GM23248 (cell line): ENCODE measurements at places on chromosomes 6 and 20.

DNA sequence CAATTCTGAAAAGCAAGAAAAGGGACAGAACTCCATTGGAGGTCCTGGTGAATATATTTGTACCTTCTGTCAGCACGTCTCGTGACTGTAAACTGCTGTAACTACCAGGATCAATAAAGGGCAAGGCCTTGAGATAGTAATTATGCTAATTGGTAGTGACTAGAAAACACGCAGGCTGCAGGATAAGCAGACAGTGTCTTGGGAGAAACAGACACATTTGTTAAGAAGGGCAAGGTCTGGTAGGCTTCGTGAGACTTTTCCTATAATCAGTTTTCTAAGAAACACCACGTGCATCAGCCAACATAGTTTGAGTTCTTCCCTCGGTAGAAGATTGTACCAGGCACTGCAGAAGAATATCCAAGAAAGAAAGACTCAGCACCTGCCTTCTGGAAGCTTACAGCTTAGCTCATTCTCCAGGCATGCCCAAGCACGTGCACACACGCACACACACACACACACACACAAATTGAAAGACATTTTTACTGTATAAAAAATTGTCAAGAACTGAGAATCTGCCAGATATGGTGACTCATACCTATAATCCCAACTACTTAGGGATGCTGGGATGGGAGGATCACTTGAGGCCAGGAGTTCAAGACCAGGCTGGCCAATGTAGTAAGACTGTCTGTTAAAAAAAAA lies 167.0 kb upstream of the SASH1 start:
- peak; percentile 17 for DNase-seq

- peak; percentile 34 for DNase-seq
These were observed 38.7 kb upstream of the REV3L start for GRCh38 chr6:111521497-111522270.

- no peak for DNase-seq
These were observed 26.0 kb downstream of the MAS1 start for GRCh38 chr6:159916752-159917151.

DNA sequence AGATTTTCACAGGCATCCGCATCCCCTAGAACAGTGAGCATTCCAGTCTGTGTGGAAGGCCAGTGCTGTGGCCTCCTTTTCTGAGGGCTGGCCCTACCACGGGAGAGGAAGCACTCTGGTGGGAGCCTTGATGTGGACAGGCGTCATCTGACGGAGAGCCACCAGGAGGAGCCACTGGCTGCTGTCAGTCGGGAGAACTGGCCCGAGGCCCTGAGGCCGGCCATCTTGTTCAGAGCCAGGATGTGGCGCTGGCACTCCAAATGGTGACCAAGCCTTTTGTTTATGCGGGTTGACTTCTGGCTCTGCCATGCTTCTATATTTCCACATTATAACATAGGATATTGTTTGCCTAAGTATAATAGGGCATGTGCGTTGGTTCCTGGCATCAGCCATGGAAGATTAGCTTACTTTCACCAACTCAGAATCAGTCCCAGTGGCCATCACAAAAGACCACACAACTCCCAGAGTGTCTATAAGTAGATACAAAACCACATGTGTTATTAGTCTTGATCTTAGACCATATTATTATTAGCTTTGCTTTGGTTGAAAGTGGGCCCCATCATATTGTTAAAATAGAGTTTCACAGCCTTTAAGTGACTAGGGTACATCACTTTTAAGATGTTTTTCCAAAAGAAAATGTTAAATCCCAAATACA lies 273.9 kb upstream of the TAB2 start:
- DNase-seq = peak; percentile 42

- no peak for DNase-seq
These were observed 69.7 kb upstream of the NHSL1 start for GRCh38 chr6:138568997-138569396.

GRCh38 chr6:133644548-133644891 lies 244.4 kb upstream of the TCF21 start:
- no peak for DNase-seq

- peak; percentile 40 for DNase-seq
These were observed 161.7 kb downstream of the RIMS1 start for GRCh38 chr6:72048080-72048479.

GRCh38 chr20:55211481-55211880 lies 736.1 kb downstream of the DOK5 start:
- no peak for DNase-seq

GRCh38 chr6:165880686-165881085 lies 217.6 kb upstream of the PDE10A start:
- DNase-seq = peak; percentile 8

- DNase-seq = peak; percentile 91
These were observed 26.7 kb downstream of the SERPINB9 start for GRCh38 chr6:2876210-2877056.

DNA sequence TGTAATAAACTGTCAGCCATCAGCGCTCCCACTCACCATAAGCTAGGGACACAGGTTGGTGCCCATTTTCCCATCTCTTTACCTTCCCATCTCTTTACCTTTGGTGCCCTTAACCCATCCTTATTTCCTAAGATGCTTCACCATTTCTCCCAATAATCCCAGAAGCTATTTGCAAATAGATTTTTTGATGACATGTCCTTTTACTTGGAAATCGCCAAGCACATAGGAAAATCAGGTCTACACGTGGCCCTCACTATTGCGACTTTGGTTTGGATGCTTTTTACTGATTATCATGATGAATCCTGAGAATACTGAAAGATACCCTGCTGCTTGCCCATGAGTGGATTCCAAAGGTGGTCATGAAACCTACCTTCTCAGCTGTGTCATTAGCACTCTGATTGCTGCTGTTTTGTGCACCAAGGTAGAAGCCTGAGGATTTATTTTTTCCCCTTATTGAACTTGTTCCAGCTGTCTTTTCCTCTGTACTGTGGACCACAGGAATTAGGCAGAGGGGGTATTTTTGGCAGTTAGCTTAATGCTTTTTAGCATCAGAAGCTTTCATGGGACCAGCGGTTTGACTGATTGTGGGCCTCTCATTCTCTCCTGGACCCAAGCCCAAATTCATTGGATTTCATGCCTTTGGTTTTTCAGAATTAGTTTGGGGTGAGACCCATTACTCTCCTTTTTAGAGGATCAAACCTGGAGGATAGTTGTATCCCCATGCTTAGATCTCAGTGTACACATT lies 229.6 kb upstream of the RIN2 start:
- no peak for DNase-seq

GRCh38 chr6:110319843-110320242 lies 38.3 kb downstream of the METTL24 start:
- DNase-seq = no peak

DNA sequence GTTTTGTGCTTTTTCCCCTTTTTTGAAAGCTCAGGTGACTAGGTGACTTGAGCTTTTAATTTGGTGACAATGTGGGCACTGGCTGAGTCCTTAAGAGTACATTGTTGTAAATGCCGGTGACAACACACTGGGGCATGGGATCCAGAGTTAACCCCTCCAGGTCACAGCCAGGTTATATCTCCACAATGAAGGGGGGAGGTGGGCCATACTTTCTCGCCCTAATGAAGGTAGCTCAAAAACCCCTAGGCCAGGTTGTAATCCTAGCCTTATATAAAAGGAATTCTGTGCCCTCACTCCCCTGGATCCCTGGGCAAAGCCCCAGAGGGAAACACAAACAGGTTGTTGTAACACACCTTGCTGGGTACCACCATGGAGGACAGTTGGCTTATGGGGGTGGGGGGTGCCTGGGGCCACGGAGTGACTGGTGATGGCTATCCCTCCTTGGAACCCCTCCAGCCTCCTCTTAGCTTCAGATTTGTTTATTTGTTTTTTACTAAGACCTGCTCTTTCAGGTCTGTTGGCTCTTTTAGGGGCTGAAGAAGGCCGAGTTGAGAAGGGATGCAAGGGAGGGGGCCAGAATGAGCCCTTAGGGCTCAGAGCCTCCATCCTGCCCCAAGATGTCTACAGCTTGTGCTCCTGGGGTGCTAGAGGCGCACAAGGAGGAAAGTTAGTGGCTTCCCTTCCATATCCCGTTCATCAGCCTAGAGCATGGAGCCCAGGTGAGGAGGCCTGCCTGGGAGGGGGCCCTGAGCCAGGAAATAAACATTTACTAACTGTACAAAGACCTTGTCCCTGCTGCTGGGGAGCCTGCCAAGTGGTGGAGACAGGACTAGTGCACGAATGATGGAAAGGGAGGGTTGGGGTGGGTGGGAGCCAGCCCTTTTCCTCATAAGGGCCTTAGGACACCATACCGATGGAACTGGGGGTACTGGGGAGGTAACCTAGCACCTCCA lies 2.2 kb upstream of the VEGFA start:
- DNase-seq = no peak

DNA sequence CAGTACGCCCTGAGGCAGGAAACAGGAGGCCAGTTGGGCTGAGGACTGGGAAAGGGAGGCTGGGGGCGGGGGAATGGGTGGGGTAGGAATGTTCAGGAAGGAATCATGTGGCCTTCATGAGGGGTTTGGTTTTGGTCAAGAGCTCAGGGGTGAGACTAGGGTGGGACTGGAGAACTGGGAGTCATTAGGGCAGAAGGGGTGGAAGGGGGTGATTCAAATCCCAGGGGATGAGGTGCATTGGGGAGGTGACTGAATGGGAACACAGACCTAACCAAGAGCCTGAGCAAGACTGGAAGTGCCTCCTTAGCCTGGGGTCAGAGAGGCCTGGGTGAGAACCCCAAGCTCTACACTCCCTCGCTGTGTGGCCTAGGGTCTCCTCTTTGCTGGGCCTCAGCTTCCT lies 86.8 kb downstream of the DLGAP4 start:
- DNase-seq = no peak
